HepG2 (cell line): ENCODE measurements at places on chromosomes 12 and 14. TPM values are rescaled to one million over a fixed set of nuclear protein-coding genes. Genes with fewer than 3 reads are reported as not detected.

BBOF1 gene
- total RNA-seq = 2.3 and 2.4 TPM in 2 replicates

IL22 gene
- not detected in 2 replicates for total RNA-seq

MYH6 gene
- not detected in 2 replicates for total RNA-seq

CCDC196 gene
- total RNA-seq = not detected in 2 replicates

SYCP3 gene
- not detected in 2 replicates for total RNA-seq

DNA sequence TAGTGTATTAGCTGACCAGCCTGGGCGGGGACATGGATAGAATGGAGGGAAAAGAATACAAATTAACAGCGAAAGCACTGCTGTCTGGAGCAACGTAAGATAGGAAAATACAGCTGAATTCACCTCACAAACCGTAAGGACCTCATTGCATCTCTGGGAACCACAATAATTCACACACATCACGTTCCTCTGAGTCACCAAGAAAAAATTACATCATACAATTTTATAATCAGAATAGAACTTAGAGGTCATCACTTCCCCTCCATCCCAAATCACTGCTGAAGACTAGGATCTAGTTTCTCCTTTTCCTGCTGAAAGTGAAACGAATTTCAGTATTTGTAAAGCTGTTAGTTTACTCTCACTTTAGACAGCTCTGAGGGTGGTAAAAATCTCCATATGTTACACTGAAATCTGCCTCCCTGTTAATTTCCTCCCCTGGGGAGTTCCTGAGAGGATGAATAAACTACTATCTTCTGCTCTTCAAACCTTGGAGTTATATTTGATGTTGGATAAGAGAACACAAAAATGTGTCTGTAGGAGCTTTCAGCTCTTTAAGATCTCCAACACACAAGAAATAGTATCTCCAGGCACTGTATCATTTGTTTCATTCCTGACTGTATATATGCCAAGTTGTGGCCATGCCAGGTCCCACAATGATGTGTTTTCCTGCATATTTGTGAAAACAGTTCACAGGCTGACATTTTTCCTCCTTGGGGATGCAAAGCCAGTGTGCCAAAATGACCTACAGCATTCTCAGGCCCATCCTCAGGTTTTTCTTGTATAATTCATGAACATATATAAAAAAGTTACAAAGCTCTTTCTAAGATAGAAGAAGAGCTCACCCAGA lies 63.8 kb upstream of the SSTR1 start:
- DNase-seq = no peak

DNA sequence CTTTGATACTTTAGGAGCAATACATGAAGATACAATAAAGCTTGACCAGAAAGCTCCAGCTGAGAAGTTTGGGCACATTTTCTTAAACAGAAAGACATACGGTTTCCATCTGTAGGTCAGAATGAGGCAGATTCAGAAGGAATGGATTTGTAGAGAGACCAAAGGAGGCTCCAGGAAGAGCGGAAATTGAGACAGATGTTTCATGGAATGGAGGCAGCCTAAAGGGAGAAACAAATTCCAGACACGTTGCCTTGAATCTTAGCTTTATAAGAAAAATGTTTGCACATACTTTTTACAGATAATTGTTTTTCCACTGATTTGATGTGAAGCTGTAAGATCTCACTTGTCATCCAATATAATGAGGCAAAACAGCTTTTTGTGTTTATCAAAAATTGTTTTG lies 24.8 kb downstream of the EPYC start:
- no peak for DNase-seq

- no peak for DNase-seq
These were observed 77.5 kb upstream of the KICS2 start for GRCh38 chr12:64299628-64300027.

DNA sequence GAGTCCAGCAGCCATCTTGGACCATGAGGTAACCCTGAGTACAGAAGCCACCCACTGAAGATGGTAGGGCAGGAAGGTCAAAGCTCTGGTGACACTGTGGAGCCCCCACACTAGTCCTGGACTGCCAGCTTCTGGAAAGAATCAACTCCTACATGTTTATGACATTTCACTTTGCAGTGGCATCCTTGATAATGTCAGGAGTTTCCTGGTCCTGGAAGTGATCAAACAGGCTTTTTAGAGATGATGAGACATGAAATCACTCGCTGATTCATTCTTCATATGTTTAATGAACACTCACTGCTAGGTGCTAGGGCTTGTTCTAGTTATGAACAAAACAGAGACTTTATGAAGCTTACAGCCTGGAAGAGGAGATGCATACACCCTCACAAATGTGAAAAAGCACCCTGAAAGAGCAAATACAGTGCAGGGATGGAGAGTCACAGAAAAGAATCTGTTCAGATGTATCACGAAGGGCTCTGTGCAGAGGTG lies 15.8 kb upstream of the HNF1A start:
- DNase-seq = no peak

- DNase-seq = no peak
These were observed 12.5 kb downstream of the NR2C1 start for GRCh38 chr12:95060951-95061350.

DNA sequence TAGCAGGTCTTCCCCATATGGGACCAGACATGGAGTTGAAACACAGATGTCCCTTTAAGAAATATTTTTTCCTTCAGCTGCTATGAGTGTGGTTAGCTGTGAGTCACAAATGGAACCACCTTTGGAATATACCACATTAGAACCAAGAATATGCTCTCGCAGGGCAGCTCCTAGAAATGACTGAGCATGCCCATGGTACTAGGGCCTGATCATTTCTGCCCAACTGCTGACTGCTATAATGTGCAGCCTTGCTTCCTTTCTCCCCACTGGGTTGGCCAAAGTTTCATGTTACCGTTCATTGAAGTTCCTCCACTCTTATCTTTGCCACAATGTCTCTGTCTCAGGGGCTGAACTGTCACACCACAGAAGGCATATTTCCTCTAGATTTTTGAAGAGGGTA lies 1074.6 kb downstream of the FLRT2 start:
- no peak for DNase-seq

GRCh38 chr14:91996948-91997371 lies 42.9 kb downstream of the TRIP11 start:
- peak; percentile 48 for DNase-seq
